Muscle of leg (tissue), 16 donors: ENCODE measurements at places on chromosomes 5 and 9. TPM values are rescaled to one million over a fixed set of nuclear protein-coding genes. Genes with fewer than 3 reads are reported as not detected.

The OMD gene
- 8.9 TPM for total RNA-seq

The PJA2 gene
- total RNA-seq = 92.2 TPM

DNA sequence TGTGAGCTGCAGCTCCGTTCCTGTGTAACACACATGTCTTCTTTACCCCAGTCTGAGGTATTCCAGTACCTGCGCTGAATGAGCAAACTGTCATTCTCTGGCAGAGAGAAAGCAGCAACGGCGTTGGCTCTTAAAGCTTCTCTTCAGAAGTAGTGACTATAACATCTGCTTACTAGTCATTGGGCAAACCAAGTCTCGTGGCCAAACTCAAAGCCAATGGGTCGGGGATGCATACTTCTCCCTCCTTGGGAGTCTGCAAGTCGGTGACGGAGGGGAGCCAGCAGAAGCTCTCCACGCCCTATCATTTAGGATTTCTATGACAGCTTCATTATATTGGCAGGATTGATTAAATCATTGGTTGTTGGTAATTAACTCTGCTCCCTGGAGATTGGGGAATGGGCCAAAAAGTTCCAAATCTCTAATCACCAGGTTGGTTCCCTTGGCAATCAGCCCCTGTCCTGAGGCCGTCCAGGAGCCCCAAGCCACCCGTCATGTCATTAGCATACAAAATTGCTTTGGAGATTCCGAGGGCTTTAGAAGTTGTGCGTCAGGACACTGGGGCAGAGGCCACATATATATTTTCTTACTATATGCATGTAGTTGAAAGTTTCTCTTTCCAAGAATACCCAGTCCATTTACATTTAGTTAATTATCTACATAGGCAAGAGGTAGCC lies 44.9 kb downstream of the ZNF354A start:
- H3K4me3 ChIP-seq = no peak overlapping the region
- no peaks in the 10 kb centered on the region for H3K4me1 ChIP-seq
- H3K27ac ChIP-seq = no peak overlapping the region
- no peak for DNase-seq

- H3K27ac ChIP-seq = no peak overlapping the region
- H3K36me3 ChIP-seq = no peaks in the 10 kb centered on the region
- no peak for DNase-seq
- H3K4me1 ChIP-seq = no peaks in the 10 kb centered on the region
- H3K4me3 ChIP-seq = no peak overlapping the region
Observed at GRCh38 chr9:11542781-11543180, 930.0 kb upstream of the PTPRD start.

GRCh38 chr9:77569335-77569734 lies 78.8 kb downstream of the GNA14 start:
- H3K4me1 ChIP-seq = no peaks in the 10 kb centered on the region

GRCh38 chr5:164597293-164597900 lies 1092.0 kb downstream of the MAT2B start:
- no peaks in the 10 kb centered on the region for H3K27me3 ChIP-seq
- no peaks in the 10 kb centered on the region for H3K4me1 ChIP-seq
- no peak overlapping the region for H3K4me3 ChIP-seq
- no peak overlapping the region for H3K27ac ChIP-seq
- H3K36me3 ChIP-seq = no peaks in the 10 kb centered on the region
